NCI-H1092 treated with DMSO at 0.1 percent for 48 hours (cell line): ENCODE measurements at places on chromosomes 12 and 14.
A peak's percentile ranks its signal among the peaks of the same experiment; 100 is the strongest.

- DNase-seq: no peak
These were observed 86.2 kb upstream of the DCD start for GRCh38 chr12:54734196-54734950.

- no peak for DNase-seq
These were observed 1.2 kb downstream of the RPLP0 start for GRCh38 chr12:120199595-120200306.

DNA sequence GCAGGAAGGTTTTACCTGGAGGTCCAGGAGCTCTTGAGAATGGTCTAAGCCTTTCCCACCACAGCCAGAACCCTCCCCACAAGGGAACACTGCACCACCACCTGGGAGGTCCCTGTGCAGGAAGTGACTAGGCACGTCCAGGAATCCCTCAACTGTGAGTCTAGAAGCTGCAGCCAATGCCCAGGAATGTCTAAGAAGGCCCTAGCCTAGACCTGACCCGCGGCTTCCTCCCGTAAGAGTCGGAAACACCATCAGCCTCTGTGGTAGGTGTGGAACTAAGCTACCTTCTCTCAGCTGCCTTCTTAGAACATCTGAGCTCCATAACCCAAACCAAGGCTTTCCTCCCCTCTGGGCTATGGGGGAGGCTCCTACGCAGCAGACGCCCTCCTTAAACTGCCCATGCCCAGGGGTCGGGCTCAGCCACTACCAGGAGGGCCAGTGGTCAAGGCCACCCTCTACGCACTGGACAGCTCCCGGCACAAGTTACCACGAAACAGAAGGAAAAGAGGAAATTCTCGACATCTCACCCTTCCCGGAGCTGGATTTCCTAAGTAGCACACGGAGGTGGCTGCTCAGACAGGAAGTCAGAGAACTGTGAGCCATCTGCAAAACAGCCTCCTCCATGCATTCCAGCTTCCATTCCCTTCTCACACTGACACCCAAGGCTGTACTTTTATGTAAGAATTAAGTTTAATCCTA, 25.5 kb downstream of the ZFYVE21 start:
- DNase-seq: no peak

GRCh38 chr12:105523164-105524057, 192.9 kb downstream of the C12orf75 start:
- no peak for DNase-seq

GRCh38 chr12:24596768-24597388, 352.0 kb downstream of the BCAT1 start:
- peak; percentile 48 for DNase-seq
